ENCODE measurements at places on chromosomes 1 and 21.

DNA sequence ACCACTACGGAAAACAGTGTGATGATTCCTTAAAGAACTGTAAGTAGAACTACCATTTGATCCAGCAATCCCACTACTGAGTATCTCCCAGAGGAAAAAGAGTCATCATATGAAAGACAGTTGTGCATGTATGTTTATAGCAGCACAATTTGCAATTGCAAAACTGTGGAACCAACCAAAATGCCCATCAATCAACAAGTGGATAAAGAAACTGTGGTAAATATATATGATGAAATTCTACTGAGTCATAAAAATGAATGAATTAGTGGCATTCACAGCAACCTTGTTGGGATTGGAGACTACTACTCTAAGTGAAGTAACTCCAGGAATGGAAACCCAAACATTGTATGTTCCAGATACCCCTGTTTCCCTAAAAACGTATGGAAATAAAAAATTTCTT lies 337.0 kb upstream of the PTBP2 start:
- no peak for DNase-seq

GRCh38 chr1:6673816-6674398 lies 27.7 kb downstream of the DNAJC11 start:
- DNase-seq = no peak

DNA sequence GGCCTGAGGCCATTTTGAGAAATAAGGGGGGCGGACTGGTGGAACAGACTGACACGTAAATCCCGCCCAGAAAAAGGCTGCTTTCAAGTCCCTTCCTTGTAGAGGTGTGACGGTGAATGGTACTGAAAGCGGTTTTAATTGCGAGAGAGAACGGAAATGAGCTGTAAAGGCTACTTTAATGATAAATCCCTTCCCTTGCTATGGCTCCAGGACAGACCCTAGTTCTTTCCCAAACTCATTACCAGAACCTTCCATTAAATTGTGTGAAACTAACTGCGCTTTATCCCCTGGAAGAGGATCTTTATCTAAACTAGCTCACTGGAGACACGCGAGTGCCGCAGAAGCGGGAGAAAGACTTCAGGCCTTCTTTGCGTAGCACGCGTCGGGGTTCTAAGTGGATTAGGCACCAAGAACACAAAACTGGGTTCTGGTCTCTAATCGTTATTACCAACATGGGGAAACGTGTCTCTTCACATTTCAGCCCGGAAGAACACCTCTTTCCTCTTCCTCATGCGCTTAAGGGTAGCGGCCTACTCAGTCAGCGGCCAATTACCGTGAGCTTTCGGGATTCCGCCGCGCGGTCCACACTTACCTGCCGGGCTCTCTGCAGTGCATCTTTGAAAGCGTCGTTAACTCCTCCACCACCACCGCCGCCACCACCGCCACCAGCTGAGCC lies 441 bp downstream of the FUBP1 start:
- DNase-seq = peak; percentile 95

DNA sequence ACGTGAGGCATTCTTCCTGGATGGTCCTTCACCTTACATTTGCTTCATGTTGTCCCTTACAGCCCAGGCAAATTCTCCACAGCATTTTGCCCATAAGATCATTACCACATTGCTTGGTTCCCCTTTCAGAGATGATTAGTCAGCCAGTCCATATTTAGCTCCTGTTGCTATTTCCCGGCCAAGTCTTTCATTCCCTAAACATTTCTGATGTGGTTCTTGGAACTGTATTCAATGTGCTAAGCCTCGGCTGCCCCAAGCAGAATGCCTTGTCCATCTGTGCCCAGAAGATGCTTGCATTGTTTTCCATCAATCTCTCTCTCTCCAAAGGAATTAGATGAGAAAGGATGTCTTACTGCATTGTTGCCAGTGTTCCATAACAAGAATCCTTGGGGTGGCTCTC lies 420.9 kb upstream of the CAMK1G start:
- DNase-seq = no peak

DNA sequence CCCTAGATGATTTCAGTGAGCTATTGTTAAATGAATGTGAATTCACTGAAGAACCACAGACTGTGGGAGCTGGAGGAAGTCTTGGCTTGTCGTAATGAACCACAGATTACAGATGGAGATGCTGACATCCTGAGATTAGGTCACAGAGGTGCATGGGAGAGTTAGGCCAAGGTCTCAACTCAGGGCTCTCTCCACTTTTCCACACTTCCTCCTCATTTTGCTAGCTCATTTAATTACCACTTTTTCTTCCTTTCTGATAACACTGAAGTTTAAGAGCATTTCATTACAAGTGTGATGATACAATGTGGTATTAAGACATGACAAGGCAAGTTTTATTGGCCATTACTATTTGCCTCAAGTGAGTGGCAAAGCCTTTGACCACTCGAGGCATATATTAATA lies 30.8 kb downstream of the ST6GALNAC3 start:
- DNase-seq = no peak

DNA sequence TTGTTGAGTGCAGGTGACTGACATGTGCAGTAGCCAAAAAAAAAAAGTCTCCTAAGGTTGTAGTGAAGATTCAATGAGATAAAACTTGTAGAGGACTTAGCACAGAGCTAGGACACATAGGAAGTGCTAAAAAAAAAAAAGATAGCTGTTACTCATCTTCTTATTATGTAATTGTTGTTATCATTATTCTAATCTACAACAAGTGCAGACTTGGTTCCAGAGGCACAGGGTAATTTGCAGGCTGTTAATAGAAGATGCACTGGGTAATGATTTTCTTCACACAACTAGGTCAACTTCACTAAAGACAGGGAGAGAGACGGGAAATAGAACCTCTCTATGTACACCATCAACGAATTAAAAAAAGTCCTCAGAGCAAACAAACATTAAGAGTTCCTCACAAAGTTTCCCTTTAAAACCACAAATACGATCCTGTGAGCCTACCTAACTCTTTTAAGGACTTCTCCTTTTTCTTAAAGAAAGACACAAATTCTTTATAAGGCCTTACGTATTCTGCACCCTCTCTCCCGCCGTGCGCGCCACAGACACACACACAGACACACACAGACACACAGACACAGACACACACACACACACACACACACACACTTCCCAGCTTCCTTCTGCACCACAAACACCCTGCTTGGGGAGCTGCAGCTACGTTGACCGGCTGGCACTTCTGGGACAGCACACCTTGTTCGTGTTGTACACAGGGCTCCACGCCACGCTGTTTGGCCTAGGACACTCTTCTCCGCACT lies 49.8 kb upstream of the GADD45A start:
- DNase-seq = no peak

- DNase-seq = no peak
These were observed 269.8 kb downstream of the S1PR1 start for GRCh38 chr1:101506541-101507164.

- DNase-seq = peak; percentile 84
These were observed 16.3 kb upstream of the CDK18 start for GRCh38 chr1:205488074-205488723.

DNA sequence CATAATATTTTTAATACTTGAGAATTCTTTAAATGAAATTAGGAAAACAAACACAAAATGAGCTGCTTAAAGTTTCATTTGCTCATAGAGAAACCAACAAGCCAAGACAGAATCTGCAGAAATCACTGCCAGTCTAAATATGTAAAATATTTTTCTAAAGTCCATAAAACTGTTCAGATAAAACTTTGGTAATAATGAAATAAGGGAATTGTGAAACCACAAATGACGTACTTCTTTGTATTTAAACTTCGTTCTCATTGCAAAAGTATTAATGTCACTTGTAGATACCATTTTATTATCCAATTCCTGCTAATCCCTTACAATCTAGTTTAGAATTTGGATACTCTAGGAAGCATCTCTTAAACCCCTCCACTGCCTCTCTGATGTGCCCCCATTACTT lies 234.5 kb upstream of the NEGR1 start:
- DNase-seq = no peak

DNA sequence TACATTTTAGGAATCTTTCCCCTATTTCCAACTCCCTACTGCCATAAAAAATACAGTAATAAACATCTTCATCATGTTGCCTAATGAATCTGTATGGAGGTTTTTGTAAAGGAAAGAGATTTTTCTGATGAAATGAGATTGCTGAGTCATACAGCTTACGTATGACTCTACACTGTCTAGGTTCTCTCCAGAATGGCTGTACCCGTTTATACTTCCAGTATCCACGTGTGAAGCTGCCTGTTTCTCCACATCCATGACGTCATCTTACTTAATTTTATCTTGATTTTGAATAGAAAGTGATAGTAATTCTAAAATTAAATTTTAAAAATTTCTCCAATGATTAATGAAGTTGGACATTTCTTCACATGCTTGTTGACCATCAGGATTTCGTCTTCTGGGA lies 103.7 kb downstream of the COQ8A start:
- no peak for DNase-seq

DNA sequence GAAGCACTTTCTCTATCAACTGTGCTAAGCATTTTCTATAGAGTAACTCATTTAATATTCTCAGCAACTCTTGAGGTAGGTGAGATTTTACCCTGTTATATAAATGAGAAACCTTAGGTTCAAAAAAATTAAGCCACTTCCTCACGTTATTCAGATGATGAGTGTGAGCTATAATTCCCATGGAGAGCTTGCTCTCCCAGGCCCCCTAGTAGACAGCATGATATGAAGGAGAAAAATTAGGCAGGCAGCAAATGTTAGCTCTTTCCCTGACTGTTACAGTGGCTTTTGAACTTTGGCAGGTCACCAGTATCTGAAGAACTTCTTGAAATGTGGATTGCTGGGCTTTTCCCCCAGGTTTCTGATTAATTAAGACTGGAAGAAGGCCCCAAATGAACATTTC lies 753.1 kb downstream of the NCAM2 start:
- no peak for DNase-seq

GRCh38 chr1:6348511-6349191 lies 44.9 kb downstream of the ACOT7 start:
- peak; percentile 43 for DNase-seq

- DNase-seq = peak; percentile 78
These were observed 85.6 kb downstream of the STUM start for GRCh38 chr1:226634166-226634588.

GRCh38 chr21:41397471-41397891 lies 28.6 kb upstream of the MX1 start:
- no peak for DNase-seq

DNA sequence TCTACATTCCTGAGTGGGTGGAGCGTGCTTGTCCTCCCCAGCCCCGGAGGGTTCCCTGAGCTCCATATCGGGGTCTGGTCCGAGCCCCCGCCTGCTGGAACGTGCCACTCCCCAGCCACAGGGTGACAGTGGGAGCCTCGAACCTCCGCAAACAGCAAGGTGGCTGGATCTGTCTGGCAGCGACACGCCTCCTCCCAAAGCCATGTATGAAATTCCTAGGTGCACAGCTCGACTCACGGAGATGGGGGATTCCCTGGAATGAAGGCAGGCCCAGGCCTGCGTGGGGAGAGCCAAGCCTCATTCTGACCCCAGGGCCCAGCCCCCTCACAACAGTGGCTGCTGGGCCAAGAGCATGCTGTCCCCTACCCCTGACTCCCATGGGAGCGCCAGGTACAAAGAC lies 32.9 kb downstream of the TP73 start:
- DNase-seq = no peak

DNA sequence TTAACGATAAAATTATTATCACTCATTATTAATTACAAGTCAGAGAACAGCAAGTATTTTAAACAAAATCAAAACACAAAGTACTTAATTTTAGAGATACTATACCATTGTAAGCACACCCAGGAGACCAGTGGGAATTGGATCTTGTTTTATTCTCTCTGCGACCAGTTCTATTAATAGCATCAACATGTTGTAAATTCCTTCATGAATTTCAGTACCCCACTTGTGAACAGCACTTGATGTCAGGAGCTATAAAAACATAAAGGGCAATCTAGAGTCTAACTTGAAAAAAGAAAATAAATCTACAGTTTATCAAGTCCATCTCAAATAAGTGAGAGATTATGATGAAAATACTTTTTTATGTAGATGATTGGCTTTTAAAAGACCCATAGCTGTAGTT lies 42.9 kb downstream of the USP24 start:
- no peak for DNase-seq

GRCh38 chr1:31978843-31979400 lies 34.7 kb upstream of the KHDRBS1 start:
- DNase-seq = peak; percentile 89

- peak; percentile 12 for DNase-seq
These were observed 35.8 kb downstream of the CRYAA start for GRCh38 chr21:43204638-43205037.

DNA sequence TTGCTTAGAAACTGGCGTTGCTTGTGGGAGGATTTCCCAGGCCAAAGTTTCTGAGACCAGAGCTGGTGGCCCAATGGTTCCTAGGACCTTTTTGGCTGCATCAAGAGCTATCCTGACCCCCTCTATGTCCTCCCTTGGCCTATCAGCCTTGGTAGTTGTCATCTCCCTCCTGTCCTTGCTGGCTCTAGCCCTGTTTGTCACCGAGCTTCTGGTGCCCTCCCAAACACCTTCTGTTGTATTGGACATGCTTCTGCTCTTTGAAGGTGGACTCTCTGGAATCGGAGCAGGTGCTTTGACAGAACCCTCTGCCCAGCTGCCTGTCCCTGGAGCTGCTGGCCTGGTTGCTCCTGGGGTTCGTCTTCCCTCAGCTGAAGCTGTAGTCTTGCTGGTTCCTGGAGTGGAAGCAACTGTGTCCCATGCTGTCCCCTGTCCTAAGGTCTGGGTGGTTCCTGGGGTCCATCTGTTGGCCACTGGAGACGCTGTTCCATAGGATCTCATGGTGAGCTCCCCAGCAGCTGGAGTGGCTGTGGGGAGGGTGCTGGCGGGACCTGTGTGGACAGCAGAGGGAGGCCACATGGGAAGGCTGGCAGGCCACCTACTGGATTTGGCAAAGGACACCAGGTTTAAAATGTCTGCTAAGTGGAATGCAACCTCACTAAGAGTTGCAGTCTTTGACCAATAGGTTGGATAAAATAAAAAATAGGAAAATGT lies 9.4 kb downstream of the FCAMR start:
- DNase-seq = no peak

Measured in islet precursor cell (in vitro differentiated cells).